Foreskin melanocyte (primary cell): ENCODE measurements at places on chromosomes 3 and 15.

- no peak for DNase-seq
These were observed 25.0 kb downstream of the RNU5B-1 start for GRCh38 chr15:65329288-65329983.

DNA sequence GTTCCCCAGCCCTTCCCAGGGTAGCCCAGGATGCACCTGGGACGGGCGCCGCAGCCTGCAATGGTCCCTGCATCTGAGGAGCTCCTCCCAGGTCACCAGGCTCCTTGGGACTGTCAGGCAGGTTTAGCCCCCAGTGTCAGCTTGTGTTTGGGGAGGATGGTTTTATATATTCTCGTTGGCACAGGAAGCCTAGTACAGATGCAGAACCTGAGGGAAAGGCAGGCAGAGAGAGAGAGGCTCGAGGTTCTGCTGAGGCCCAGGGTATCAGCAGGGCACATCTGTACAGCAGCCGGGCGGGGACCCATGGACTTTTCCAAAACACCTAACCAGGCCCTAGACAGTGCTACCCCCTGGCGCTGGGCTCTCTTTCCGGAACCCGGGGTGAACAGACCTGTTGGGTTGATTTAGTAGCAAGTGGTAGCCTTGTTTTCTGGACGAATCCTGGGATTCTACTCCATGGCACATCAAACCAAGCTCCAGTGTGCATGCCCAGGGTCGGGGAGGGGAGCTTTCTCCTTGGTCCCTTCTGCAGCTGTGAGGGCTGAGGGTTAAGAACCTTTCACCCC, 8.6 kb downstream of the PAK6 start:
- no peak for DNase-seq

DNA sequence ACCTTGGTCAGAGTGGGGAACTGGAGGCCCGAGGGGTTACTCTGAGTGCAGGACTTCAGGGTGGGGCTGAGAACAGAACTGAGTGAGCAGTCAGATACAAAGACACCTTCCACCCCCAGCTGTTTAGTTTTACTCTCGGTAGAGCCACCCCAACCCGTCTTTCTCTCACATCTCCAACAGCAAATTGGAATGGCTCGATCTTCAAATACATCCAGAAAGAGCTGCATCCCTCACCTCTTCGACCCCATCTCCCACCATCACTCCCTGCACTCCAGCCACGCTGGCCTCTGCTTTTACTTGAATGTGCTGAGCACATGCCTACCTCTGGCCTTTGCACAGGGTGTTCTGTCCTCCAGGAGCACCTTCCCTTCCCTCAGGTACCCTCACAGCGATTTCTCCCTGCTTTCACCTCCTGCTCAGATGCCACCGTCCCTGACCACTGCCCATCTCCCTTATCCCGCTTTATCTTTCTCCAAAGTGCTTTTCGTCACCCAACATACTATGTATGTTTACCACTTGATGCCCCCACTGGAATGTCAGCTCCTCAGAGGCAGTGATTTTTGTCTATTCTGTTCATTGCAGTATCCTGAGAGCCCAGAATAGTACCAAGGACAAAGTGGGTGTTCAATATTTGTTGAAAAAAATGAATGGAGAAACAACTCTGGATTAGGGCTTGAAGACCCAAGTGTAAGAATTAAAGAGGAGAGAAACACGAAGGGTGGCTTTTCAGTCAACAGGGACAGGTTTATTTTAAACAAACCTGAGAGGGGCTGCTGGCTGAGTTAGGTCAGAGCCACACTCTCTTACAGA, 4.4 kb downstream of the CHCHD4 start:
- DNase-seq = no peak

DNA sequence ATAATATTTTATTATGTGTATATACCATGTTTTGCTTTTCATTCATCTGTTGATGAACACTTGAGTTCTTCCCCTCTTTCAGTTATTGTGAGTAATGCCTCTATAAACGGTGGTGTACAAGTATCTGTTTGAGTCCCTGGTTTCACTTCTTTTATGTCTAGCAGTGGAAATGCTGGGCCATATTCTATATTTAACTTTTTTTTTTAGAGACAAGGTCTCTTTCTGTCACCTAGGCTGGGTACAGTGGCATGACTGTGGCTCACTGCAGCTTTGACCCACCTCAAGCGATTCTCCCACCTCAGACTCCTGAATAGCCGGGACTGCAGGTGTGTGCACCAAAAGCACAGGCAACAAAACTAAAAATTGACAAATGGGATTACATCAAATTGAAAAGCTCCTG, 19.9 kb downstream of the GOLM2 start:
- no peak for DNase-seq

DNA sequence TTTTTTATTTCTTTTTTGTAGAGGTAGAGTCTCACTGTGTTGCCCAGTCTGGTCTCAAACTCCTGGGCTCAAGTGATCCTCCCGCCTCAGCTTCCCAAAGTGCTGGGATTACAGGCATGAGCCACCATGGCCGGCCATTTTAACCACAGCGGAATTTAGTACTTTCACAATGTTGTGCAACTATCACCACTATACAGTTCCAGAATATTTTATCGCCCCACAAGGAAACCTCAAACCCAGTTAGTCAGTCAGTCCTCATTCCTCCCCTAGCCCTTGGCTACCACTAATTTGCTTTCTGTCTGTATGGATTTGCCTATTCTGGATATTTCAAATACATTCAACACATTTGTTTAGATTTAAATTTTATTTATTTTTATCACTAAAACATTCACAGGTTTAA, 15.5 kb upstream of the HOMER2 start:
- no peak for DNase-seq
